ENCODE measurements at places on chromosomes 5 and 9.

GRCh38 chr9:111161015-111161415 is 122.7 kb upstream of the LPAR1 start:
- DNase-seq, result no peak

- peak; percentile 33 for DNase-seq
Observed at GRCh38 chr9:89078860-89079259, 87.6 kb downstream of the S1PR3 start.

GRCh38 chr5:10709933-10710332 is 51.1 kb downstream of the DAP start:
- no peak for DNase-seq

DNA sequence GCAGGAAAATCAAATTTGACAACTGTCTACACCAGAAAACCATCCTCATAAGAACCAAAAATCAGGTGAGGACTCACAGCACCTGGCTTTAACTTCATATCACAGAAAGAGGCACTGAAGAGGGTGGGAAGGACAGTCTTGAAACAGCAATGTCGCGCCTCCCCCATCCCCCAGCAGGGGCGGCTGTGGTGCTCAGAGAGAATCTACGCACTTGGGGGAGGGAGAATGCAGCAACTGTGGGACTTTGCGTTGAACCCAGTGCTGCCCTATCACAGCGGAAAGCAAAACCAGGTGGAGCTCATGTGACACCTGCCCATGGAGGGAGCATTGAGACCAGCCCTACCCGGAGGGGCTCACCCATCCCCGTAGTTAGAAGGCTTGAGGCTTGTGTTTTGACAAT is 191.8 kb downstream of the MSX2 start:
- DNase-seq, result no peak

DNA sequence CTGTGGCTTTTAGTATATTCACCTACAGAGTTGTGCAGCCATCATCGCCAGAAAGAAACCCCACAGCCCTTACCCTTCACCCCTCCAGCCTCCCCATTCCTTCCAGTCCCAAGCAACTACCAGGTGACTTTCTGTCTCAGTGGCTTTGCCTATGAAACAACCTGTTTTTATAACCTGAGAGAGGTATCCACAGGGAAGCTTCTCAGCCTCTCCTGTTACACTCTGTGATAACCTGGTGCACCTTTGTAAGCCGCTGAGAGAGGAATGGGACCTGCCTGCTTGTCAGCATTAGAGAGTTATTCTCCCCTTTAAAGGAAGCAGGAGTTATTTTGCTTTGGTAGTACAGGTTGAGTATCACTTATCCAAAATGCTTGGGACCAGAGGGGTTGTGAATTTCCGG is 93.6 kb downstream of the TRIO start:
- DNase-seq, result no peak

DNA sequence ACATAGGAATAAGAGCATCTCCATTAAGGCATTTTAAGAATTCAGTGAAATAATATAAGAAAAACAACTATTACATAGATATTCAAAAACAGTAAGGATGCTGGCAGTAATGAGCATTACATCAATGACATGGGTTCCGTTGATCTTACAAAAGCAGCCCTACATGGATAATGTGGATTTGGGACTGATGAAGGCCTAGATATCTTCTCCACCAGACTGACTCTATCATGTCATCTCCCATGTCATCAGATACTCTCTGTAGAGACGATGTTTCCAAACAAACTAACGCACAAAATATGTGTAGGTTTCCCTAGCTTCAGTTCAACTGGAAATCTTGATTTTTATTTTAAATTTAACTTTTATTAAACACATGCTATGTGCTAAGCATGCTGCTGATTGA is 3.6 kb downstream of the LURAP1L start:
- DNase-seq, result no peak

DNA sequence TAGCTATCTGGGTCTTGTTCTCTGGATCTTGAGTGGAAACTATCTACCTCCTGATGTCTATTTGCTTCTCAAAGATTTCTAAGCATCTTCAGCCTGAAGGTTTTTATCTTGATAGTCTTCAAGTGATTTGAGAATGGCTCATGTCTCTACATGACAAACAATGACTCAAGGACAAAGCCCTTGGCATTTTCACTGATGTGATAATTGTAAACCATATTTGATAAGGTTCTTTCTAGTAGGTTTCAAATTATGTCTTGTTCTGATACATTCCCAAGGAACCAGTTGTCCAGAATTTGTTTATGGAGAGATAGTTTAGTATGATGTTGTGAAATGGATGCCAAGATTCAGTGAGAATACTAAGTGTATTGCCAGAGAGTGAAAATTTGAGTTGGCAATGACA is 1079.3 kb upstream of the CDH9 start:
- no peak for DNase-seq

DNA sequence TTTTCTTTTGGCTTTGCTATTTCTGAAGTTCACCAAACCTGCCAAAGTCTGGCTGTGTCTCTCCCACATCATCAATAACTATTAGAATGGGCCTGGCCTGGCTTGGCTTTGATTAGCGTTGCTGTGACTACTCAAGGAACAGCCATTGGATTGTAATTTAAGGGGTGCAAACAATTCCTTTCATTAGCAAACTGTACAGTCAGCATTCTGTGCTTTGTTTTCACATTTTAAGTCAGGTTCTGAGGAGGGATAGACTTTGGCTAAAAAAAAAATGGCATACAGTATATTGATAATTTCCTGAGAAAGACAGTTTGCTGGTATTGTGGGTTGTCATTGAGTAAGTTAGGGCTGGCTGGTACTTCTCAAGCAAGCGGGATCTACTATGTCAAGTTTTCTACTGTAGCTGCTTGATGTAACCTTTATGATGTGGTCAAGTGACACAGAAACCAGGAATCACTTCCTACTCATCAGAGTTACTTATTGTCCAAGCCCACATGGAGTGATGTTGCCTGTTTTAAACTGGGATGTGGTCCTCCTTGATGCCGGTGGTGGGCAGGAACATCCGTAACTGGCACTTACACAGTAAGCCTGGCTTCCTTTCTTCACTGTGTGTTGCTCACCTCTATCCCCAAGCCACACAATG is 161.4 kb downstream of the CD180 start:
- DNase-seq, result no peak

- no peak for DNase-seq
Observed at GRCh38 chr5:151556806-151557205, 34.3 kb downstream of the FAT2 start.

DNA sequence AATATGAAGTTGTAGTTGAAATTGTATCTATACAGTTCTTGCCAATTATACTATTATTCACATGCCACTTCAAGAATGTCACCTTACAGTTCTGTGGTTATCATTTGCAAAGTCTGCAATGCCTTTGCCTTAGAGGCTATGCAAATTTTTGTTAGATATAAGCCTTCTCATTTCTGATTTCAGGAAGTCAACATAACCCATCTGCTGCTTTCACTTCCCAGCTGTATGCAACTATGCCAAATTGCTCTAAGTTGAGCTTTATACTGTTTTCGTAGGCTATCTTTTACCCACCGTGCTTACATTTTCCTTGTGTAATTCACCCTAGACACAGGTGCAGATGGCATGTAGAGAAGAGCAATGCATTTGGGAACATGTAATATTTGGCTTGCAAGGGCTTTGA is 1083.0 kb downstream of the CDH9 start:
- no peak for DNase-seq

- peak; percentile 100 for DNase-seq
Observed at GRCh38 chr9:33264473-33265177, at the start of the genes BAG1 and CHMP5. BAG1 (minus strand) TSS chr9:33264708. CHMP5 (plus strand) TSS chr9:33265049; CDS start chr9:33265079, 30 bp downstream.

GRCh38 chr9:35516479-35516878 is 26.6 kb downstream of the RUSC2 start:
- no peak for DNase-seq

DNA sequence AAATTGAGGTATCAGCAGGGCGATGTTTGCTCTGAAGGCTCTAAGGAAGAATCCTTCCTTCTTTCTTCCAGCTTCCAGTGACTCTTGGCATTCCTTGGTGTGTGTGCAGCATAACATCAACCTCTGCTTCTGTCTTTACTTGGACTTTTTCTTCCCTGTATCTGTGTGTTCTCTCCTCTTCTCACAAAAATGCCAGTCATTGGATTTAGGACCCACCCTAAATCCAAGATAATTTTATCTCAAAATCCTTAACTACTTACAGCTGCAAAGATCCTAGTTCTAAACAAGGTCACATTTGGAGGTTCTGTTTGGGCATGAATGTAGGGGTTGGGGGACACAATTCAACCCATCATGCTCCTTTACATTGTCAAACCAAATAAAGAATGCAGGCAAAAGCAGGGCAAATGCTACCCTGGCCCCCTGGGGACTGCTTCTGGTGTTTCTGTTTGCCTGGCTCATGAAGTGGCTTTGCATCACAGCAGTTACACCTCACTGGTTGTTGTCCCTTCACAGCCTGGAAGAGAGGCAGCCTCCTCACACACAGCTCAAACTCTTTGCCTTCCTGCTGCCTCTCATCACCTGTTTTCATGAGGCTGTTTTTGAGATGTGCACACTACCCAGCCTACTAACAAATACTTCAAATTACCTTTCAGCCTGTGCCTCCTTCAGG is 64.8 kb upstream of the PLCXD3 start:
- DNase-seq, result no peak

- peak; percentile 43 for DNase-seq
Observed at GRCh38 chr9:135037521-135038250, 49.8 kb upstream of the OLFM1 start.

- no peak for DNase-seq
Observed at GRCh38 chr5:100803397-100803796, 99.7 kb downstream of the ST8SIA4 start.

GRCh38 chr9:16824545-16825330 is 45.7 kb downstream of the BNC2 start:
- DNase-seq, result no peak

DNA sequence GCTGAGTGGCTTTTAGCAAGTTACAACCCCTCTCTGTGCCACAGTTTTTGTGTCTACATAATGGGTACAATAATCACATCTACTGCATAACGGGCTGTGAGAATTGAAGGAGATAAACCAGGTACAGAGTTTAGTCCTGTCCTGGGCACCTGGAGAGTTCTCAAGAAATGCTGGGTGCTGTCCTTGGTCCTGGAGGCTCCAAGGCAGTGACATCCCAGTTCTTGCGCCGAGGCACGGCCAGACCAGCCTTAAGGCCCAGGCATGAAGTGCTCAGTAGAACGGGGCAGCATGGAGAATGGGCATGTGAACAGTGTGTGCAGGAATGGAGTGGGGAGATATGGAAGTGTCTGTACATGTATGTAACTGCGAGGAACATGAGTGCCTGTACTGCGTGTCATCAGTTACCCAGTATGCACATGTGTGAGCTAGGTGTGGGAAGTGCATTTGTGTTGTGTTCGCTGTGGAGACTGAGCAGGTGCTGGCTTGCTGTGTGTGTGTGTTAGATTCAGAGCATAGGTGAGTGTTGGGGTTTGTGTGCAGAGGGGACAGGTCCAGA is 6.3 kb upstream of the UNC5A start:
- DNase-seq, result no peak

DNA sequence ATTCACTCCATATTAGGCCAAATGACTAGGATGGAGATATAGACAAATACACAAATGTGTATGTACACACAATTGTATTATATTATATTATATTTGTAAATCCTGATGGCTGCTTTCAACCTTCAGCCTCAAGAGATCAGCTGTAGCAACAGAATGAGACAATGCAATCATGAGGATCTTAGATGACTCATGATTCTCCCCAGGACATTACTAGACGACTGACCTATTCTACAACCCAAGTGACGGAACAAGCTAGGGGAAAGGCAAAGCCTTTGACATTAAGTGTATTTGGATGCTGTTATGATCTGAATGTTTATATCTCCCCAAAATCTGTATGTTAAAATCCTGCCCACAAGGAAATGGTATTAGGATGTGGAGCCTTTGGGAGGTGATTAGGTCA is 66.5 kb downstream of the COX7C start:
- DNase-seq, result no peak

- no peak for DNase-seq
Observed at GRCh38 chr5:36177154-36177553, 25.2 kb downstream of the SKP2 start.

DNA sequence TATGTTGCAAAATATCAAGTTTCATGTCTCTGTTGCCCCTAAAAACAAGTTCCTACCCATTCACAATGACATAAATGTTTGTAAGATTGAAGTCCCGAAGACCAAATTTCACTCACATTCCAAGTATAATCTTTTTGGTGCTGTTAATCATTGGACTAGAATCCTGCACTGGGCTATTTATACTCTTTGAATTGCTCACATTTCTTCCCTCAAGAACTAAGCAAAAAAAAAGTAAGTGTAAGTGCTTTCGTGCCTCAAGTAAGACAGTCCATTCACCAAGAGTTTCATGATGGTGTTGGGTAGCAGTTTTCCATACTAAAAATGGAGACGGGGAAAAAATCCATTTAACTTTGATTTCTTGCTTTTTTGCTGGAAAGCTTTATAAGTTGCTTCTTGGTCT is 242.3 kb downstream of the EBF1 start:
- no peak for DNase-seq

DNA sequence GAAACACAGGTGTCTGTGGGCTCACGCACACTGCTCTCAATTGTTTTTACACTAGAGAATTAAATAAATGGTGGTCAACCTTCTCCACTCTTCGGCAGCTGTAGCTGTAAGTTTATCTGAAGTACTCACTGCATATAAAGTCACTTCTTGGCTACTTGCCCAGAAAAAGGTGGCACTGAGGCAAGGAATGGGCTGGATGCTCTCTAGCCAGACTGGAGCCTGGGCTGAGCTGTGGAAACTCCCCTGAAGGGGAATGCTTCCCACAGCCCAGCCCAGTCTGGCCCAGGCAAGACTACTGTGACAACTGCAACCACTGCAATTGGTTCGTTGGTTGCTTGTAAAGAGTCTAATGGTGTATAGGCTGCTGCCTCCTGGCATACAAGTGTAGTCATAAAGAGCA is 4.5 kb downstream of the LEAP2 start:
- no peak for DNase-seq

- no peak for DNase-seq
Observed at GRCh38 chr9:83340451-83340850, 197.8 kb downstream of the FRMD3 start.

GRCh38 chr5:54317511-54318260 is 7.3 kb upstream of the ARL15 start:
- no peak for DNase-seq

DNA sequence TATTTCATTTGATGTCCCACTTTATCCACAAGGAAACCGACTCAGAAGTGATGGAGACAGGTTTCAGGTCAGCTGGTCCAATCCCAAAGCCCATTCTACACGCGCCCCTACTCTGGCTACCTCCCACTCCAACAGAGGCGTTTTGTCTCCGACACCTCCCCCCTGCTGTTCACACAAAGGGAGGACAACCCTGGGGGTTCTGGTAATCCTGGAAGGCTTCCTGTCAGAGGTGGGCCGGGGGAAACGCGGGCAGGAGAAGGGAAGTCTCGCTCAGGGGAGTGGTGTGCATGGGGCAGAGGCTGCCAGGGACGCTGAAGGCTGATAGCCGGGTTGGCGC is 39.7 kb upstream of the GABRP start:
- no peak for DNase-seq

GRCh38 chr9:37407468-37407867 is 15.0 kb upstream of the GRHPR start:
- no peak for DNase-seq

GRCh38 chr9:20658677-20659473 is 25.2 kb upstream of the FOCAD start:
- DNase-seq, result no peak

- no peak for DNase-seq
Observed at GRCh38 chr9:81375187-81376100, 313.9 kb downstream of the TLE1 start.

Measured in sigmoid colon (tissue), 7 donors.